T-cell (primary cell): ENCODE measurements at places on chromosomes 6 and 20. TPM values are rescaled to one million over a fixed set of nuclear protein-coding genes. Genes with fewer than 3 reads are reported as not detected.

The SUMO4 gene
- total RNA-seq, result 9.9 TPM

DNA sequence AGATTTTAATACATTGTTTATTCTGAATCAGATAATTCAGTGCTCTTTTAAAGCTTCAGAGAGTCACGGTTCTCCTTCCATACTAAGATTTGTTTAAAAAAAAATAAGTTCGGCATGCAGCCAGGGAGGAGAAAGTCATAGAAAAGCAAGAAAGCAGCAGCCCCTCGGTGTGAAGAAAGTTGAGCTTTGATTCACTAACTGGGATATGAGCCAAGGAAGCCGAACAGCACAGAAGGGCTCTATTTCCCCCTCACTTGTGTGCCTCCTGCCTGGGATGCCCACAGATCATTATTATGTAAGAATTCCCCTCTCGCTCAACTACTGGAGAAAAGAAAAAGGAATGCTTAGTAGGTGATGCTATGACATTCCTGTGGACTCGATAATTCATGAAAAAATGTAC lies 69.3 kb upstream of the SYNJ2 start:
- H3K4me1 ChIP-seq, result no peaks in the 10 kb centered on the region
- no peaks in the 10 kb centered on the region for H3K27me3 ChIP-seq
- no peak for DNase-seq
- H3K27ac ChIP-seq, result no peak overlapping the region

The GSTA4 gene
- total RNA-seq, result 0.54 TPM

DNA sequence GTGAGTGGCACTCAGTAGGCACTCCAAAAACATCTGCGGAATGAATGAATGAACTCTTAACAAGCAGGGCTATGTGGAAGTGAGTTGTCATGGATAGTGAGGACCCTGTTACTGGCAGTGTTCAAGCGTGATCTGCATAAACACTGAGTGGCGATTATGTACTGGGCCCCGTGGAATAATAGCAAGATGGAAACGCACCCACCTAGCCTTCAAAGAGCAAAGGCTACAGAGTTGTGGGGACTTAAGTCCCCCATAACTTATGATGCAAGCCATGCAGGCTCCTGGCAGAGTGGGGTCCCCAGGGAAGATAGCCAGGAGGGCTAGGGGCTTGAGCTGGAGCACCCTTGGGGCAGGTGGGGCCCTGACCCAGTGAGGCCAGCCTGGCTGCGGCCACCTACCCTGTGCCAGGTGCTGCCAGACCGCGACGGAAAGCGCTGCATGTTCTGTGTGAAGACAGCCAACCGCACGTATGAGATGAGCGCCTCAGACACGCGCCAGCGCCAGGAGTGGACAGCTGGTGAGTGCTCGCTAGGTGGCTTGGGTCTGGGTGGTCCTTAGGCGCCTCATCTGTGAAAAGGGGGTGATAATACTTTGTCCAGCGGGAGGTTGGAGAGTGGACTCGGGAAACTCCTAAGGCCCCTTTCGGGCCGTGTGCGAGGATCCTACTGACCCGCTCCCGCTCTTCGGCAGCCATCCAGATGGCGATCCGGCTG lies 20.0 kb downstream of the DEF6 start:
- H3K27me3 ChIP-seq, result no peaks in the 10 kb centered on the region
- H3K36me3 ChIP-seq, result peaks cover 84% of the 10 kb centered on the region
- peaks cover 27% of the 10 kb centered on the region for H3K4me1 ChIP-seq
- DNase-seq, result no peak
- H3K4me3 ChIP-seq, result no peak overlapping the region

GRCh38 chr6:139846538-139847456 lies 472.3 kb upstream of the CITED2 start:
- no peak overlapping the region for H3K27ac ChIP-seq
- H3K4me3 ChIP-seq, result no peak overlapping the region
- H3K27me3 ChIP-seq, result no peaks in the 10 kb centered on the region

- no peaks in the 10 kb centered on the region for H3K27me3 ChIP-seq
- DNase-seq, result no peak
- no peaks in the 10 kb centered on the region for H3K4me1 ChIP-seq
- H3K27ac ChIP-seq, result no peak overlapping the region
Measured at GRCh38 chr6:106257195-106257594, 68.4 kb downstream of the ATG5 start.
